Stimulated activated CD8-positive, alpha-beta memory T cell treated with anti-CD3 and anti-CD28 coated beads, Interleukin-2, amount 100 ng/mL, for 1 hour (primary cell): ENCODE measurements at places on chromosomes 3 and 15.

DNA sequence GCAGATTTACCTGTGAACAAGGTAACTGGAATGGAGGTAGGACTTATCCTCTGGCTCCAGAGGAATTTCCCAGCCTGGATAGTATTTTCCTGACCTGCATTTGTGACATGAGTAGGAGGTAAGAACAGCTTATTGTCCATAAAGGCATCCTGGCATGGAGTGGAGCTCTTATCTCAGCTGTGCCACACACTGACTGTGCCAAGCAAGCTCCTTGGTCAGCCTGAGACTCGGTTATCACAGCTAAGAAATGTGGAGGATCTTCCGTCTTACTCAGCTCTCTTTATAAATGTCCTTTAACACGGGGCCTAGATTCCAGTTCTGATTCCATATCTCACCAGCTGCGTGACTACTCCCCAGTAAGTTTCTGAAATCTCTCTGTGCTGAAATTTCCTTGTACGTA lies 38.9 kb downstream of the SLCO3A1 start:
- no peak for DNase-seq

- peak; percentile 9 for DNase-seq
Measured at GRCh38 chr15:65862682-65863081, 6.6 kb upstream of the RAB11A start.

DNA sequence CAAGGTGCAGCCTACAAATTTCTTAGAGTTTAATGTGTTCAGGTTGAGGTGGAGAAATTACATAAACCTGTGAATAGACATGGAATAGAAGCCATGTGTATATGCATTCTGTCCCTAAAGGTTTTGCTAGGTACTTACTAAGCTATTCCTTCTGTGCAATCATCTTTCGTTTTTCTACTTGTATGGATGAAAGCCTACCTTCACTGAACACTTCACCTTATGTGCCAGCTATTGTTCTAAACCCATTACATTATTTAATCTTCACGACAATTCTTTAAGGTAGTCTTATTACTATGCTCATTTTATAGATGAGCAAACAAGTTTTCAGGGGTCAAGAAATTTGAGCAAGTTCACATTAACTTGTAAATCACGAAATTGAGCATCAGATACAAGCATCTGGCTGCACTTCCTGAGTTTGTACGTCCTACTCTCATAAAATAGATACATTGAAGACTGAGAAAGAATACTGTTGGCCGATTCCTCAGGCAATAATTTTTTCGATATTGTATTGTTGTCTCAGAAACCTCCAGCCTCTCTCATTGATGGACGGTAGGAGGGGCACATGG lies 635 bp upstream of the RCN2 start:
- no peak for DNase-seq

GRCh38 chr15:93027413-93027812 lies 61.6 kb downstream of the RGMA start:
- no peak for DNase-seq

DNA sequence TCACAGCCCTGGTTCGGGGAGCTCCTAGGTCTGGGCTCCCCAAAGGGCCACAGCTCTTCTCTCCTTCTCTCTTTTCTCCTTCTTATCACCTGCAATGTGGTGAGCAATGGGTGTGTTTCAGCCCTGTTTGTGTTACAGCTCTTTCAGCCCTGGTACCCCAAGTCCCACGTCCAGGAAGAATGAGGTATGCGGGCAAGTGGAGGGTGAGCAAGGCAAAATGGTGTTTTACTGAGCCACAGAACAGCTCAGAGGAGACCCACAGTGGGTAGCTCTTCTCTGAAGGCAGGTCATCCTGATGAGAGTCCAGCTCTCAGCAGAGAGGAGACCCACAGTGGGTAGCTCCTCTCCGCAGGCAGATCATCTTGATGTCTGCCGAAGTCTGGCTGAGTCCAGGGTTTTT lies 86.8 kb downstream of the BFSP2 start:
- no peak for DNase-seq

DNA sequence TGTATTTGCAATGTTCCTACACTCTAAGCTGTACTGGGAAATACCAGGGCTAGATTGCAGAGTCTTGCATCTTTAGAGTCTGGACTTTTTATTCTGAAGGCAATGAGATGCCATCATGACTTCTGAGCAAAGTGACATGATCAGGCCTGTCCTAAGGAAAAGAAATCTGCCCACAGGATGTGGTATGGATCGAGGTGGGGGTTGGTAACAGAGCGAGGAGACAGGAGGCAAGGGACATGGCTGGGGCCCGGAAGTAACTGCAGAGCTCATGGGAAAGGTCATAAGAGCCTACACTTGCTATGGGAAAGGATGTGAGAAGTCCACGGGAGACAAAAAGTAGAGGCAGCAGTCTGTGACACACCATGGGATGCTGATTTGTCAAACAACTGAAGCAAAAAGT lies 121.5 kb downstream of the OXNAD1 start:
- no peak for DNase-seq

DNA sequence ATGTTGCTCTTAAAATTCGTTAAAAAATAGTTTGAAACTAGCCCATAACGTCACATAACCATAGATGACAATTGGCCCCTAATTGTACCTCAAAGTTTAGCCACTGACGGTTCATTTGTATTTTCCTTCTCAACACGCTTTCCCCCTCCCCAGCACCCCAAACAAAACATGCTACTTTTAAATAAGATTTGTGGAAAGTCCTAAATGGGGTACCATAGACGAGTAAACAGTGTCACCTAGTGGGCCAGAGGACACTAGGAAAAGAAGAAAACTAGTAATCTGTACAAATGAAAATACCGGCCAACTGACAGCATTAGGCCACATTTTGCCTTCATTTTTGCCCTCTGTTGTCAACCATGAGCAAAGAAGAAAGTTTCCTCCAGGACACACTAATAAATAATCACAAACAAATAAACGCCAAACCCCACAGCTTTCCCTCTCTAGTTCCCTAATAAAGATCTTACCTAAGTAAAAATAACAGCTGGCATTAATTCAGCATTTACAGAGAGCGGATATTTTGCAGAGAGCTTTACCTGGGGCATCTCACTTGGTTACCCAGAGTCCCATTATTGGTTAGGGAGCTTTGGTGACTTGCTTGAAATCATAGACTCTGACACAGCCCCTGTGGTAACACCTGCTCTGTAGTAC lies 175.1 kb upstream of the ATP11B start:
- no peak for DNase-seq

DNA sequence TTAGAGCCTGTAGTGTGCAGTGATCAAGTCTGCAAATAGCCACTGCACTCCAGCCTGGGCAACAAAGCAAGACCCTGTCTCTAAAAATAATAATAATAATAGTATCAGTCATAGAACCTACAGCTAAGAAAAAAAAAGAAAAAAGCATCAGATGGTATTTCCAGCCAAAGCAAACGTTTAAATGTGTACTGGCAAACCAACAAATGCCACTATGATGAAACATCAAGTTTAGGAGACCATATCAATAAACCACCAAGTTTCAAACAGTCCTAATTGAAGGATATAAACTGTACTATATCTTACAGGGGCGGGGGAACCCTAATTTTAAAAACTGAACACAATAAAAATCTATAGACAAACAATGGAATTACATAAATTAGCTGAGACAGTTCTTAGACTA lies 6.4 kb downstream of the UBP1 start:
- DNase-seq: no peak

GRCh38 chr15:40437752-40438687 lies 2.7 kb upstream of the BAHD1 start:
- DNase-seq: no peak

GRCh38 chr15:49236869-49237268 lies 66.8 kb downstream of the GALK2 start:
- DNase-seq: no peak

- DNase-seq: no peak
Measured at GRCh38 chr15:34914317-34914716, 55.2 kb downstream of the AQR start.

DNA sequence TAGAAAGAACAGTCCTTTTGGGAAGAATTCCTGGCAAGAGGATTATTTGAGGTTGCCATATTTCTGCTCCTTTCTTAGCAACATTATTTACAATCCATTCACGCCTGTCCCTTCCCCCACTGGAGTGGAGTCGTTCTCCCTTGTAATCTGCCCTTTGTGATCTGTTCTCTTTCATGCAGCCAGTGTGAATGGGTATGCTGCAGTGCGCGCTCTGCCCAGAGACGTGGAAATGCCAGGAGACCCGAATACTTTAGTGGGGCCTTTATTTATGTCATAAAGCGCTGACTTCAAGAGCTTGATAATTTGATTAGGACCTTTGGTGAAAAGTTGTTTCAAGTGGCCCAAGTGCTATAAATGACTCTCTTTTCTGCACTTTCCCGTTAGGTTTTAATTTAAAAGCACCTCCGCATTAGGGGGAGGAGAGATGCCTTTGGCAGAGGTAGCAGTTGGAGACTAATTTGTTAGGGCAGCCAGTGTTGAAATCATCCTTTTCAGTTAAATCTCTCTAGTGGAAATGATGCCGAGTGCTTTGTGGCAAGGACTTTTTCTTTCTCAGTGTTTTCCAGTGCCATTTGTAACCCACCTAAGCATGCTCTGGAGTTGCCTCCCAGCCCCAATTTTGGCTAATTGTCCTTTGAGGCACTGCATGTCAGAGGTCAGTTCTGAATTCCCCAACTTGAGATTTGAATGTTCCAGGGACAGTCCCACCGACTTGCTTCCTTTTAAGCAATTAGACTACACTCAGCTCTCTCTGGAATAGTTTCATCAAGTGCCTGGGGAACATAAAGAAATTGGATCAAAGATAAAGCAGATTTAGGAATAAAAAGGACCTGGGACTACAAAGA lies 52.4 kb downstream of the PSMD6 start:
- no peak for DNase-seq

DNA sequence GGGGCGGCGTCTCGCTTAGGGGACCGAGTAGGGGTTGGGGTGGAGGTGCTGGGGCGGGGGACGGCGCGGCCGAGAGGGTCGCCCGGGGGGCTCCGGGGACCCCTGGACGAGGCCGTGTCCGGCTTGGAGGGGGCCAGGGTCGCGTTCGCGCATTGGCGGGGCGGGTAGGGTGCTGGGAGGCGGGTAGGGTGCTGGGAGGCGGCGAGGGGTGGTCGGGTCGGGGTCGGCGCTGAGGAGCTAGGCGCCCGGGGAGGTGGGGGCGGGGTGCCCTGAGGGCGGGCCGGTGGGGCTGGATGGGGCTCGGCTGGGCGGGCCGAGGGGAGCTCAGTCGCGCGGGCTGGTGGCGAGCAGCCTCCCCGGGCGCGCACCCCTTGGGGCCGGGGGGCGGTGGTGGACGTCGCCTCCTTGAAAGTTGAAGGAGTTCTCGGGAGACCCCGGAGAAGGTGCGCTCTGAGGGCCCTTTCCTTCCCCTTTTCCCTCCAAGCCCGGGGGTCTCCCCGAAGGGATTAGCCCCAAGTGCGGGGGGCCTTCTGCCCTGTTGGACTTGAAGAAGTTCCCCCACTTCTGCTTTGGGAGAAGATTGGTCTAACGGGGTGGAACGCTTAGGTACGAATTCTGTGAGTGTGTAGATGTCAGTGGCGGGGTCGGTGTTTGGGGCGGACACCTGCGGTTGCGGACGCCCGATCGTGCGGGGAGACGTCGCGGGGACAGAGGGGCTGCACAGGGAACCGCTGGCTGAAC lies 543 bp downstream of the MEF2A start:
- no peak for DNase-seq

GRCh38 chr15:72796515-72797337 lies 13.2 kb upstream of the ADPGK start:
- no peak for DNase-seq

DNA sequence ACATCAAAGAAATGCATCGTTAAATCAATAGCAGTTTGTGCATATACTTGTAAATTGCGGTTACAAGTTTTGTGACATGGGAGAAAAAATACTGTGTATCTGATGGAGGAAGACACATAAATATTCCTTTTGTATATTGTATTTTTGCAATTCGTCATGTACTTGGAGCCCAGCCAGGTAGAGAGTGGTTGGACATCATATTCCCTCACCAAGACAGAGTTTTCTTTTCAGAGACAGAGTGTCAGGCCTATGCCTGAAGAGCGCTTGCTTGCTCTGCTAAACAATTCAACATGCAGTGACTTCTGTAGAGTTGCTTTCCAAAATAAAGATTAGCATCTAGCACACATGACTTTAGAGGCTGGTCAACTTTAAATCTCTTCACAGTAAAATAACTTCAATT lies 24.8 kb upstream of the MEIS2 start:
- no peak for DNase-seq

DNA sequence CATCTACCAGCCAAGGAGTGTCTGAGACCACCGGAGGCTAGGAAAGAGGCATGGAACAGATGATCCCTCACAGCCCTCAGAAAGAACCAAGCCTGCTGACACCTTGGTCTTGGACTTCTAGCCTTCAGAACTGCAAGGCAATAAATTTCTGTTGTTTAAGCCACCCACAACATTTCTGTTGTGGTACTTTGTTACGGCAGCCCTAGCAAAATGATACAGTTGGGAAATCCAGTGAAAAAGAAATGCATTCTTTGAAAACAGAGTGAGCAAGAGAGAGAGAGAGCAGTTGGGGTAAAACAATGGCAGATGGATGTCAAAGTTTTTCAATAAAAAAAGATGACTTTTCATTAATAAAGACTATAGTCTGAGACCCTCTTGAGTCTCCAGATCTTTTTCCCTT lies 219.4 kb downstream of the NFKBIZ start:
- no peak for DNase-seq

GRCh38 chr15:67013696-67014095 lies 51.7 kb upstream of the SMAD3 start:
- no peak for DNase-seq

GRCh38 chr15:23572844-23573243 lies 7.4 kb downstream of the MKRN3 start:
- no peak for DNase-seq

DNA sequence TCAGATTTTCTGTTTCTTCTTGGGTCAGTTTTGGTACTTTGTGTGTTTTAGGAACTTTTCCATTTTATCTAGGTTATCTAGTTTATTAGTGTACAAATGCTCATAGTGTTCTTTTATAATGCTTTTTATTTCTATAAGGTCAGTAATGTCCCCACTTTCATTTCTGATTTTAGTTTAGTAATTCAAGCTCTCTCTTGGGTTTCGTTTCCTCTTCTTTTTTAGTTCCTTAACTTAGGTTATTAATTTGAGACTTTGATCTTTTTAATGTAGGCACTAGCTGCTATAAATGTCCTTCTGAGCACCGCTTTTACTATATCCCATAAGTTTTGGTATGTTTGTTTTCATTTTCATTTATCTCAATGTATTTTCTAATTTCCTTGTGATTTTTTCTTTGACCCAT lies 27.0 kb upstream of the CD200R1L start:
- DNase-seq: no peak

- DNase-seq: no peak
Measured at GRCh38 chr3:18422972-18423371, 2.2 kb downstream of the SATB1 start.

DNA sequence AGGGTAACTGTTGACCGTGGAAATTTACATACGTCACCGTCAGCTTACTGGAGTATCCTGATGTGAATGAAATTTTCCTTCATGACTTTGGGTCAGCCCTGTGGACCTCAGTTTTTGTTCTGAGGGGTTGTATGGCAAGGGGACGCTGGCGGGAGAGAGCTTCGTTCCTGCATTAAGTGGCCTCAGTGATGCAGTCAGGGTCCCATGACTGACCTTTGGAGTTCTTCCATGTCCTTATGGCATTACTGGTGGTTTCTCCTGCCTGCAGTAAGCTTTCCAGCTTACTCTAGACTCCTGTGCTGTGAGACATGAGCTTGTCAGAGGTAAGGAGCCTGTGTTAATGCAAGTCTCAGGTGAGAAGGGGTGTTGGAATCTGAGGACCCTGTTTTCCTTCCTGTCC lies 1.8 kb downstream of the CD276 start:
- no peak for DNase-seq
